ENCODE measurements at places on chromosomes 5 and 9. TPM values are rescaled to one million over a fixed set of nuclear protein-coding genes. Genes with fewer than 3 reads are reported as not detected.

GRCh38 chr5:127746756-127747155, 43.6 kb downstream of the CCDC192 start:
- no peak for DNase-seq

DNA sequence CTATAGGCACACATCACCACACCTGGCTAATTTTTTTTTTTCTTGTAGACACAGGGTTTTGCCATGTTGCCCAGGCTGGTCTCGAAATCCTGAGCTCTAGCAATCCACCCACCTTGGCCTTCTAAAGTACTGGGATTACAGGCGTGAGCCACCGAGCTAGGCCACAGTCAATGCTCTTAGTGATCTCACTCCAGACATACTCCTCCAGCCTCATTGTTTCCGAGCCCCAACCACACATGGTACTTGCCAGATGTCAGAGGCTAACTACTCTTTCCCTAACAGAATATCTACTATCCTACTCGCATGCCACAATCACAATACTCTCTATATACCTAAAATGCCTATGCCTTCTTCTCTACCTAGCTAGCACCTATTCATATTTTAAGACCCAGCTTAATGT, 17.1 kb downstream of the SUSD1 start:
- DNase-seq, result no peak

DNA sequence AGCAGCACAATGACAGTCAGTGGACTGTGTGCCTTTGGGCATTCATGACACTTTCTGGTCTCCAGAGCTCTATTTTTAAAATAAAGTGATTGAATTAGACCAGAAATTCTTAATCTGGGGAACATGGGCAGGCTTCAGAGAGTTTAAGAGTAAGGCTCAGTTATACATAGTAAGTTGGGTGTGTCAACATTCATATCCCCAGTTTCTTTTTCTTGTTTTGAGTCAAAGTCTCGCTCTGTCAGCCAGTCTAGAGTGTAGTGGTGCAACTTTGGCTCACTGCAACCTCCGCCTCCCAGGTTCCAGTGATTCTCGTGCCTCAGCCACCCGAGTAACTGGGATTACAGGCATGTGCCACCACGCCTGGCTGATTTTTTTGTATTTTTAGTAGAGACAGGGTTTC, 13.7 kb upstream of the KIF4B start:
- no peak for DNase-seq

DNA sequence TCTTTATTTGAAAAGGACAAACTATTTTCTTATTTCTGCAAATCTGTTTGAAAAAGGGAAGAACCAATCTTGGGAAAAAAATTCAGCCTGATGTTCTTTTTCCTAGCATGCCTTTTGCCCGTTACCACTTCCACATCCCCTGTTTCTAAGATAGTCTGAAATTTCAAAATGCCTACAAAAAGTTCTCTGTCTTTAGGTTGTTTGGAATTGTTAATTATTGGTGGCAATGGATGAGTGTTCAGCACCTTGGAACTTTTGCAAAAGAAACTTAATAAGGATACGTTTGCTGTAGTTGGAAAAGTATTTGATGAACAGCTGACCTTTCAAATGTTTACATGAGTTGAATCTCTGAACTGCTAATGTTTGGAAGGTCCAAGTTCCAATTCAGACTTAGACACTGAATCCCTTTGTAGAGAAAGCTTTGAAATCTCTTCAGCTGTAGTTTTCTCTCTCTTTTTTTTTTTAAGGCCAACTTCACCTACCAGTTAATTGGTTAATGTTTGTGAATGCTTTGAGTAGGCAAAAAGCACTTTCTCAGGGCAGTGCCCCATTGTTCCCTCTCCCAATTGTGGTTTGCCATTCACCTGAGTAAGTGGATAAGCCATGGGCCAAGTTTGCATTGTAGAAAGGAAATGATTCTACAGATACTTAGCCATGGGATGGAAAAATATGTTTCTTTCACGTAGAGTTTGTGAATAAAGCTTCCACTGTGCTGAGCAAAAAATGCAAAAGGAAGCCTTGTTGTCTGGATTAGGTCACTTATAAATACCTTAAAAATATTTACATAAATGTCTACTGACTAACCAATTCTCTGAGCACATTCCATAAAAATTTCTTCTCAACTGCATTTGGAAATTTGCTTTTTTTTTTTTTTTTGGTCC, 156.4 kb upstream of the ELL2 start:
- no peak for DNase-seq

DNA sequence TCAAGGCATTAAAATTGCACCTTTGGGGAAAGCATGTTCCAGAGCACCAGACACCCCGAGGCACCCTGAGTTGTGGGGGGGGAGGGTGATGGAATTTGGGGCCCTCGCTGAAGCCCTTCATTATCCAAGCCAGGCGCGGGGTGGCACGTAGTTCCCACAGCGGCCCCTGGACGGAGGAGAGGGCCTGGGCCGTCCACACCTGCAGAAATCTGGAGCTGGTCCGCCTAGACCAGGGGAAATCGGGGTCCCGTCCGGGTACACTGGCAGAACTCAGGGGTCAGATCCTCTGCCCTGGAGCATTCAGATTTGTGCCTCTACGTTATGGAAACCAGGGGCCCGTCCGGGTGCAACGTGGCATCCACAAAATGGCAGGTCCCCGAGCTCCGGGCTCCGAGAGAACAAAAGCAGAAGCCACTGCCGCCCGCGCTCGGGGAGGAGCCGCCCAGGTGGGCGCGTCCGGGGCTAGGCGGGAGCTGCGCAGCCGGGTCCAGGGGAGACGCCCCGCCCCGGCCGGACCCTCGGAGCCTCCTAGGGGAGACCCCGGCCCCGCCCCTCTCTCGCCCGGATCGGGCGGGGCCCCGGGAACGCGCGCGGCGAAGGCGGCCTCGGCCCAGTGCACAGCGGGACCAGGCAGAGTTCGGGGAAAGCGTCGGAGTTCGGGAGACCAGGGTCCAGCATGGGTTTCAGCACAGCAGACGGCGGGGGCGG, at the start of gene PLEKHG4B:
Gene PLEKHG4B (plus strand): TSS at position 613 of the 708 bp plus-strand sequence. CDS start 64 bp downstream, at position 677.
- DNase-seq, result no peak

- DNase-seq, result no peak
These were observed 8.3 kb upstream of the AFF4 start for GRCh38 chr5:132971483-132972435.

DNA sequence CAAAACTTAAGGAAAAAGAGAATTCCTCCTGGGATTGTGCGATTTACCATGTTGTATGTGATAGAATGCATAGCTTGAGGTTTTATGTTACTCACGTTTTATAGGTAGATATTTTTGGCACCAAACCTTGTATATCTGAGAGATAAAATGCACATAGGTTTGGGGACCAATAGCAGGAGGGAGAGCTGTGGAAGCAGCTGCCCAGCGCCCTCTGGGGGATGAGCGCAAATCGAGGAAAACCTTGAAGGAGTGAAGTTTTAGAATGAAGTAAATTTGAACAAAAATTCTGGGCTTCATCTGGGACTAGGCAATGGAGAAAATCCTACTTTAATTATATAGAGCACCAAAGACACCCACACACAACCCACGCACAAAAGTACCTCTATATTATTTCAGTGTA, 197.0 kb downstream of the ADCY2 start:
- no peak for DNase-seq

GRCh38 chr5:138686668-138687067, 66.6 kb upstream of the CTNNA1 start:
- DNase-seq, result no peak

- DNase-seq, result no peak
These were observed 7.3 kb upstream of the NR4A3 start for GRCh38 chr9:99814359-99814758.

GRCh38 chr5:168562279-168562678, 16.9 kb downstream of the PANK3 start:
- DNase-seq, result no peak

GRCh38 chr9:2157277-2158110, 142.3 kb downstream of the SMARCA2 start:
- no peak for DNase-seq

- DNase-seq, result no peak
These were observed 2.9 kb downstream of the NTNG2 start for GRCh38 chr9:132164604-132165362.

- DNase-seq, result no peak
These were observed 11.3 kb downstream of the RALGPS1 start for GRCh38 chr9:126925876-126926275.

DNA sequence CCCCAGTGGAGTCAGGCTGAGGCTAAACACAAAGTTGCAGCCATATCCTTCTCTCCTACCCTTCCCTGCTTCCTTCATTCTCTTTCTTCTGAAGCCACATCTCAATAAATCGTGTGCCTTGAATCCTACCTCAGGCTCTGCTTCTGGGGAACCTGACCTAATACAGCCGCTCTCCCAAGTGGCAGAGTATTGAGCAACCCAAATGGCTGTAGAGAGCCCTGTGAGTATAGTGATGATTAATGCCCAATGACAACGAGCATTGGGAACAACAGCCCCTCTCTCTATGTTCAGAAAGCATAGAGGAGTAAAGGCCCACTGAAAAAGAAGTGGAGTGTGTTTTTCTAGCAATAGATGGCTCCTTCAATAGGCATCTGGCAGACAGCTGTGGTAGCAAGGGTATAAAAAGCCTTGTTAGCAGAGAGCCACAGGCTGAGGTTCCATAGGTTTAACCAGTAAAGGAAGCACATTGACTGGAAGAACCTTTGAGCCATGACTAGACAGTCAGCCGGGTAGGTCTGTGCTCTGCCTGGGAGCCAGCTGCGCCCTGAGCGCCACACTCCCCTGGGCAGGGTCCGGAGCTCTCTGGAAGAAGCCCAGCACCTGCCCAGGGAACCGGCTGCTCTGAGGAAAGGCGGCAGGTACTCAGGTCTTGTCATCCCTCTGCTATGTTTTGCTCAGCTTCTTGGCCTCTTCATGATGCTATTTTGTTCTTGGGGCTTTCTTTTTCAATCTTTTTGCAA, 22.6 kb upstream of the HSPA9 start:
- no peak for DNase-seq

- DNase-seq, result no peak
These were observed 410.4 kb upstream of the PTPRD start for GRCh38 chr9:11023201-11023600.

GRCh38 chr5:115720888-115721287, 95.1 kb upstream of the TMED7 start:
- DNase-seq, result no peak

MYOZ3 gene
- polyA plus RNA-seq, result 8.1 TPM

SLC6A19 gene
- 51.8 TPM for polyA plus RNA-seq

Measured in renal cortex interstitium (tissue), 15 donors.